ENCODE measurements at places on chromosomes 6 and 20. TPM values are rescaled to one million over a fixed set of nuclear protein-coding genes. Genes with fewer than 3 reads are reported as not detected.

DNA sequence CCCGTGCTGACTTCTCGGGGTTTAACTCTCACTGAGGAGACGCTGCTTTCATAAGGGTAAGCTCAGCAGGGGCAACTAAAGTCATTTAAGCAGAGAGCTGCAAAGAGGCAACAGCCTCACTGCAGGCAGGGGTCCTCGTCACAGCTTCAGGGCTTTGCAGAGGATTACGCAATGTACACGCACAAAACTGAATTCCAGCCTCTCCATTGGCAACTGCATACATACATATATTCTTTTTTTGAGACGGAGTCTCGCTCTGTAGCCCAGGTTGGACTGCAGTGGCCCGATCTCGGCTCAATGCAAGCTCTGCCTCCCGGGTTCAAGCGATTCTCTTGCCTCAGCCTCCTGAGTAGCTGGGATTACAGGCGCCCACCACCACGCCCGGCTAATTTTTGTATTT lies 2.4 kb downstream of the GMEB2 start:
- DNase-seq, result no peak

DNA sequence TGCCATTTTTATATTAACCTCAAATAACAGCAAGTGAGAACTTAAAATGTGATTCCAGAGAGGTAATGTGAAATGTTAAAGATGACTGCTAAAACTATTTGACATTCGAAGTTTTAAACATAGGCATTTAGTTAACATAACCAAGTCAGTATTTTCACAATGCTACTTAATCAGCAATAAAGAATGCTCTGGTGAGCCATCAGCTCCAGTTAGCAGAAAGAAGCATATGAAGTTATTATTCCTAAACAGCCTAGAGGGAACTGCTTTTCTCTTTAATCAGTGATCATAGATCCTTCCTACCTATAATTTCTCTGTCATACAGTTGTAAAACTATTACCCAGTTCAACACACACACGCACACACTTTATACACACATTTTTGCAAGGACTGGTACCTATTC lies 60.1 kb downstream of the MMS22L start:
- DNase-seq, result no peak

DNA sequence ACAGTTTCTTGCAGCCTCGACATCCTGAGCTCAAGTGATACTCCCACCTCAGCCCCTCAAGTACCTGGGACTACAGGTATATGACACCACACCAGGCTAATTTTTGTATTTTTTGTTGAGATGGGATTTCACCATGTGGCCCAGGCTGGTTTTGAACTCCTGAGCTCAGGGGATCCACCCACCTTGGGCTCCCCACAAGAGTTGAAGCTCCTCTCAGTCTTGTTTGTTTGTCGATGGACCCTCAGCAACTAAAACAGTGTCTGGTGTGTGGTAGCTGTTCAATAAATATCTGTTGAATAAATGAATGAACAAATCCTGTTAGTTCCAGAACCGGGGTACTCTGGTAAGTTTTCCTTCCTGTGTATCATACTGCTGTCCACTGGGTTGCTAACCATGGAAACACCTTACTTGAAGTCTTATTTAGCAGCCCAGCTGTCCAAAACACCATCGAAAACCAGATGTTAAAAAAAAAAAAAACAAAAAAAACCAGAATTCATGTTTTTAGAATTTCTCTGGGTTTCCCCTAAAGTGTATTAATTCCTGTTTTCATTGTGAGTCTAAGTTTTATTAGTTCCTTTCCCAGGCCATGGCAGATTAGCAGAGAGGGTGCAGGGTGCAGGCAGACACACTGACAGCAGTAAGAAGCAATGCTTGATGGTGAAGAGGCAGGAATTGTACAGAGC lies 7.8 kb upstream of the EZR start:
- no peak for DNase-seq

DNA sequence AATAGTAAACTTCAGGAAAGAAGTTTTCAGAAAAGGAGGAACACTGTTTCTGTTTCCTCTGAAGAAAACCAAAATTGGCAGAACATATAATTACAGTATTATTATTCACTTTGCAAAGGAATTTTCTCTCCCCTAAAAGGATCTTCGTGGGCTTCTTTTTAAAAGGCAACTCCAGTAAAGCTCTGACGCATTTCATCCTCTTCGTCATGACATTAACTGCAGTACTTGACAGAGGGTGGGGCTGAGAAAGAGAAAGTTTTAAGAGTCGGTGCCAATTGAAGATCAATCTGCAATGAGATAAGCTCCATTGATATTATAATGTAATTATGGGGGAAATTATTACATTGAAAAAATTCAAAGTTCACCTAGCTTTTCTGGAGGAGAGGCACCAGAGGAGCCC lies 75.8 kb downstream of the MYB start:
- DNase-seq, result no peak

DNA sequence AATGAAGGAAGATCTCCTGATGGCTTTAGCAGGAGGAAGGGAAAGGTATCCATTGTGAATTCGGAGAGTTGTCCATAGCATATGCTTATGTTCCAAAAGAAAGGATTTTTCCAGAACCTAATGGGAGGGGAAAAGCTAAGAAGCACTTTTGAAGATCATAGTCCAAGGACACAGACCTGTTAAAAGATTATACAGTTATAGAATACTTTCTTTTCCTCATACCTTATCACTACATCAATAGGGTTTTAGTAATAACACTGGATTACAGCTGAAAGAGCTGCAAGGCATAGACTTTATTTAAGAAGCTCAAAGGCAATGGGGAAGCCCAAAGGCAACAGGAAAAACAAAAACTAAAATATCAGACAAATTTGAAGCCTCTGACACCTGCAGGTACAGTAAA lies 39.8 kb upstream of the SLC24A3 start:
- no peak for DNase-seq

GRCh38 chr6:6811128-6812009 lies 222.8 kb downstream of the LY86 start:
- DNase-seq, result peak; percentile 66

Gene SCRT2
- not detected for total RNA-seq
